ENCODE measurements at places on chromosomes 7 and 10.

- no peak for DNase-seq
Observed at GRCh38 chr10:6501931-6502330, 78.1 kb downstream of the PRKCQ start.

GRCh38 chr7:75815418-75816064 is 1.9 kb upstream of the CCL24 start:
- no peak for DNase-seq

GRCh38 chr10:118850418-118851061 is 95.8 kb upstream of the CACUL1 start:
- DNase-seq, result no peak

DNA sequence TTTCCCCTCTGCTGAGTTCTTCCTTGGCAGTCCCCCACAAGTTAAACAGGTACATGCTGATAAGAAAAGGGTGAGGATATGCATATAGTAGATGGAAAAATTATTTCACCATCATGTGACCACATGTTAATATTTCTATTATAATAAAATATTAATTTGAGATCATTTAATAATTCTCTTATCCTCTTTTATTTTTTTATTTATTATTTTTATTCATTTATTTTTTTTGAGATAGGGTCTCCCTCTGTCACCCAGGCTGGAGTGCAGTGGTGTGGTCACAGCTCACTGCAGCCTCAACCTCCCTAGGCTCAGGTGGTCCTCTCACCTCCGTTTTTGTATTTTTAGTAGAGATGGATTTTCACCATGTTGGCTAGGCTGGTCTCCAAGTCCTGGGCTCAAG is 11.6 kb upstream of the GLI3 start:
- no peak for DNase-seq

GRCh38 chr7:130732980-130733930 is 752 bp downstream of the KLF14 start:
- no peak for DNase-seq

- DNase-seq, result no peak
Observed at GRCh38 chr7:144720710-144721109, 115.1 kb downstream of the TPK1 start.

DNA sequence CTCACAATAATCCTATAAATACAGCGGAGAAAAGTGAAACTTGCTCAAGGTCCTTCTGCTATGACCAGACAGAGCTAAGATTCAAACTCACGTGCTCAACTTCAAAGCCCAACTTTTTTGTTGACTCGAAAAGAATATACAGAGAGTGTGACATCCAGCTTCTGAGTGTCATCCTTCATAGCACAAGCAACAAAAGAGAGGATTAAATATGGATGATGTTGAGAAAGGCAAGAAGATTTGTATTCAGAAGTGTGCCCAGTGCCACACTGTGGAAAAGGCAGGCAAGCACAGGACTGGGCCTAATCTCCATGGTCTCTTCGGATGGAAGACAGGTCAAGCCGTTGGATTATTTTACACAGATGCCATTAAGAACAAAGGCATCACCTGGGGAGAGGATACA is 2.1 kb upstream of the FAM3C start:
- peak; percentile 28 for DNase-seq

GRCh38 chr7:70242826-70243225 is 644.6 kb downstream of the AUTS2 start:
- DNase-seq, result no peak

GRCh38 chr10:79355420-79356017 is 8.2 kb downstream of the PPIF start:
- DNase-seq, result no peak

DNA sequence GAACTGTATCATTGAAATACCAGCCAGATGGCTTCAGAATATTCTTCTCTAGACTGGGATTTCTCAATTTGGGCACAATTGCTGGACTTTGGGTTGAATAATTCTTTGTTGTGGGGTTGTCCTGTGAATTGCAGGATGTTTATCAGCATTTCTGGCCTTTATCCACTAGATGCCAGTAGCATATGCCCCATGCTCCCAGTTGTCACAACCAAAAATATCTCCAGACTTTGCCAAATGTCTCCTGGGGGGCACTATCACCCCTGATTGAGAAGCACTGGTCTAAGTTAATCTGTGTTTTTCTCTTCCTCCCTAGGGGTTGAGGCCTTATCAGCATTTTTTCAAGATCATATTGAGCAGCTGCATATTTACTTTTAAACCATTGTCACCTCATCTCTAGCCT is 204.9 kb upstream of the SP8 start:
- no peak for DNase-seq

DNA sequence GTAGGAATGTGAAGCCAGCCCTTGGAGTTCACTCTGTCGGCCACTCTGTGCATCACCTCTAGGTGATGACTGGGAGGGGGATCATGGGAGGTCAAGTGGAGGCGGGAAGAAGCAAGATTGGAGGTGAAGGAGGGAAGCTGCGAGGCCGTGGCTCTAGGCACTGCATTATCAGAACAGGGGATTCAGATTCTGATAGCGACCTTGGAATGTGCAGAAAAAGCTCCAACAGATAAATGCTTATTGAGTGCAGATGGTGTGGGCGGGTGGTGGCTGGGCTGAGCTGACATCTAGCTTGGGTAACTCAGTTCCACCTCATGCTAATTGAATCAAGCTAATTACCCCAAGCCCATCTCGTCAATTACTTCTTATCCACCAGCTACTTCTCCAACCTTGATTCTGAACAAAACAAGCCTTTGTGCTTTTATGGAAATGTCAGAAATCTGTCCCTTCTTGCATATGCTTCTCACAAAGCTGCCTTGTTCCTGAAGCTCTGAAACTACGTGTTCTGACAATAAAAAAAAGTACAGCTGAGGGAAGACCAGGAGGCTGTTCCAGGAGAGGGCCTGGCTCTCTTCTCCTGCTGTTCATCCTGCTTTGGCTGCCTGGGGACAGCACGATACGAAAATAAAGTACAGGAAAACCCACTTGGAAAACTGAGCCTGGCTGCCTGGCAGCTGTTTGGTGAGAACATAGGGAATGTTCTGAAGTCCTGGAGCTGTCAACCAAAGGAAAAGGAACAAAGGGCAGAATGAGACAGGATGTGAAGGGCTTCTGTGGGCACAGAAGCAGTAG is 27.5 kb downstream of the STRA8 start:
- DNase-seq, result peak; percentile 69

DNA sequence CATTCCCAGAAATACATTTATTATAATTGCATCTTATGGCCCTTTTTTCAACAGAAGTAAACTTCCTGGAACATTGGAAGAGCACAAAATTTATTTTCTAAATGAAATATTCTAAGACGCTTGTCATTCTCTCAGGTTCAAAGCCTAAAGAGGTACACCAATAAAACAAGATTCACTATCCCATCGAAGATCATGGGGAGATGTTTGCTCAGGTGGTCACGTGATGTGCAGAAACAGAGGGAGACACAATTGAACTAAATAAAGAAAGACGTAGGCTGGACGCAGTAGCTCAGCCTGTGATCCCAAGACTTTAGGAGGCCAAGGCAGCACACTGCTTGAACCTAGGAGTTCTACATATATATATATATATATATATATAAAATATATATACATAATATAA is 46.0 kb upstream of the TMEM254 start:
- no peak for DNase-seq

GRCh38 chr7:96691702-96692101 is 17.9 kb downstream of the SEM1 start:
- no peak for DNase-seq

DNA sequence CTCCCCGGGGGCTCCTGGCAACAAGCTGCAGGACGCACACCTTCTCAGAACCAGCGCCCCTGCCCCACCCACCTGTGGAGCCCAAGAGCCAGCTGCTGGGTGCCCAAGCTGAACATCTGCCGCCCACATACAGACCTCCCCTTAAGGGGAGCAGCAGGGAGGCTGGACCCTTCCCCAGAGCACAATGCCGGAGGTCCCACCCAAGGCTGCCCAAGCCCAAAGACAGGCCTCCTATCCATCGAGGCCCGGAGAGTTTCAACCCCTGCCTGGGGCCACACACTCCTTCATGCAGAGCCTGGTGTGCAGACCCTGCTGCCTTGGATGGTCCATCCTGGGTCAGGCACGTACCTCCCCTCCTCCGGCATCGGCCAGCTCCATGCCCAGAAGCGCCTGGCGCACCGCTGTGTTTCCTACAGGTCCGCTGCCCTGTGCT is 48.7 kb downstream of the VIPR2 start:
- no peak for DNase-seq

GRCh38 chr10:88150339-88150738 is 286.9 kb downstream of the PTEN start:
- DNase-seq, result no peak

DNA sequence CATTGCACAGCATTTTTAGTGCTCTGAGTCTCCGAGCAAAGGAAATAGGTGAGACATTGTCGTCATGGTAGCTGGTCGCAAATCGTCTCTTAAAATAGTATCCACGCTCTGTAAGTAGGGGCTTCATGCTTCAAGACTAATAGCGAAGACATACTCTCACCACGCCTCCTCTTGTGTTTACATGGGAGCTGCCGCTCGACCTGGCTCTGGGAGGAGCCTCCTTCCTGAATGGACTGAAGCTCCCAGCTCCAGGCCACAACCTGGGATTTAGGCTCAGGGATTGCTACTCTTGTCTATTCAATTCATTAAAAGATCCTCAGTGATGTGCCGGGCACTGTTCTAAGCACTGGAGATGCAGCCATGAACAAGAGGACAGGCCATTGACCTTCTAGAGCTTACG is 196.1 kb upstream of the GALNT17 start:
- no peak for DNase-seq

DNA sequence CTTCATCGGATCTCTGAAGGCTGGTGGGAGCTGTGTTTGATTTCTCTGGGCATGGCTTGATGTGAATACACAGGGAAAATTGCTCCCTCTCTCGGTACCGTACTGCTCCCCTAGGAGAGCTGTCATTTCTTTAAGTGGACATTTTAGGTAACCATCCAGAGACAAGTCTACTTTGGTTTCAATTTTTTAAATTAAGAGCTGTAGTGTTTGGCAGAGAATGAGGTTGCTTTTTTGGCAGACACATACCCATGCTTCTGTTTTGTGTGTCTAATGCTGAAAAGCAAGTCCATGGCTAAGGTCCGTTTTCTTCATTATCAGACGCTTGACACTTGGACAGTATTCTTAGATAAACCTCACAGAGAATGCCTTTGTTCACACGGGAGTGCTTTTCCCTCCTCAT is 61.3 kb upstream of the TRIL start:
- DNase-seq, result no peak

GRCh38 chr10:49129376-49129775 is 4.4 kb downstream of the FAM170B start:
- no peak for DNase-seq

DNA sequence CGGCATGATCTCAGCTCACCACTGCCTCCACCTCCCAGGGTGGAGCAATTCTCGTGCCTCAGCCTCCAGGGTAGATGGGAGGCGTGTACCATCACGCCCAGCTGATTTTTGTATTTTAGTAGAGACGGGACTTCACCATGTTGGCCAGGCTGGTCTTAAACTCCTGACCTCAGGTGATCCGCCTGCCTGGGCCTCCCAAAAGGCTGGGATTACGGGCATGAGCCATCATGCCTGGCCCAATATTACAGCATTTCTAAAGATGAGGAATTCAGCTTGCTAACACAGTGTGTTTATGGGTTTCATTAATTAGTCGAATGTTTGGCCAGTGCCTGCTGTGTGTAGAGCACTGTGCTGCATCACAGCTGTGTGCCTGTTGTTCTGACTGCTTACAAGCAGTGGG is 3.7 kb downstream of the WDR37 start:
- DNase-seq, result no peak

GRCh38 chr10:52877451-52877850 is 104.9 kb upstream of the MBL2 start:
- no peak for DNase-seq

DNA sequence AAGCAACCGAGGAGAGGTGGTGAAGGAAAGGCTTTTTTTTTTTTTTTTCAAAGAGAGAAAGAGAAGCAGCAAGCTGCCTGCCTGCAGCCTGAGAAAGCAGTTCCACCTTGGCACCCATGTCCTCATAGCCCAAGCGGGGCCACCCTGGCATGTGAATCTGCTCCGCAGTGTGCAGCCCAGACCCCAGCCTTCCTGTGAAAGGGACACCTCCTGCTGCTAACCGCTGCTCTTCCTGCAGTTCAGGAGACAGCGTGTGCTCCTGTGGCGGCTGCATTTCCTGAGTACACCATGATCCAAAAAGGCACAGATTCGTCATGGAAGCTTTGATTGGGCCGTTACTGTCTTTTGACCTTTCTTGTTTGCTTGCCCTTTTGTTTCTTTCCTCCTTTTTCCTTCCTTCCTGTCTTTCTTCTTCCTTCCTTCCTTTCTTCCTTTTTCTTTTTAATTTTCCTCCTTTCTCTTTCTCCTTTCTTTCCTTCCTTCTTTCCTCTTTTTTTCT is 38.1 kb downstream of the IKZF1 start:
- no peak for DNase-seq

DNA sequence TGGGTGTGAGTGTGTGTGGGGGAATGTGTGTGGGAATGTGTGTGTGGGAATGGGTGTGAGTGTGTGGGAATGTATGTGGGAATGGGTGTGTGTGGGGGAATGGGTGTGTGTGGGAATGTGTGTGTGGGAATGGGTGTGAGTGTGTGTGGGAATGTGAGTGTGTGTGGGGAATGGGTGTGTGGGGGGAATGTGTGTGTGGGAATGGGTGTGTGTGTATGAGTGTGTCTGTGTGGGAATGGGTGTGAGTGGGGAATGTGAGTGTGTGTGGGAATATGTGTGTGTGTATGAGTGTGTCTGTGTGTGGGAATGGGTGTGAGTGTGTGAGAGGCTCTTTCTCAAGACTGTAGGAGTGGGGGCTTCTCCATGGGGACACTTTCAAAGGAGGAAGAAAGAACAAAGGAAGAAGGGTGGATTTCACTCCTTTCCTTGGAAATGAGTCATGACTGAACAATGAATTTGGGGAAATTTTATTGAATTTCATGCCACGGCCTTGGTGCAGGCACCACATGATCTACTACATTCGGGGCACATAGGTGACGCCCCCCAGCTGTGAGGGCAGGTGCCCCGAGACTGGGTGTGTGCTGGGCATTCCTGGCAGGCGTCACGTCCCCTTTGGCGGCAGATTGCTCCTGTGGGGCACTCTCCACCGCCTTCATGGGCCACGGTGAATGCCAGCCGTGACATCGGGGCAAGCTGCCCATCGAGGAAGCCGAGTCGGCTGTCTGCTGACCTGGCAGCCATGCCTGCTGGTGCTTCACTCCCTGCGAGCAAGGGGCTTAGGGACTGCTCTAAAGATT is 88.8 kb upstream of the INSIG1 start:
- DNase-seq, result no peak

DNA sequence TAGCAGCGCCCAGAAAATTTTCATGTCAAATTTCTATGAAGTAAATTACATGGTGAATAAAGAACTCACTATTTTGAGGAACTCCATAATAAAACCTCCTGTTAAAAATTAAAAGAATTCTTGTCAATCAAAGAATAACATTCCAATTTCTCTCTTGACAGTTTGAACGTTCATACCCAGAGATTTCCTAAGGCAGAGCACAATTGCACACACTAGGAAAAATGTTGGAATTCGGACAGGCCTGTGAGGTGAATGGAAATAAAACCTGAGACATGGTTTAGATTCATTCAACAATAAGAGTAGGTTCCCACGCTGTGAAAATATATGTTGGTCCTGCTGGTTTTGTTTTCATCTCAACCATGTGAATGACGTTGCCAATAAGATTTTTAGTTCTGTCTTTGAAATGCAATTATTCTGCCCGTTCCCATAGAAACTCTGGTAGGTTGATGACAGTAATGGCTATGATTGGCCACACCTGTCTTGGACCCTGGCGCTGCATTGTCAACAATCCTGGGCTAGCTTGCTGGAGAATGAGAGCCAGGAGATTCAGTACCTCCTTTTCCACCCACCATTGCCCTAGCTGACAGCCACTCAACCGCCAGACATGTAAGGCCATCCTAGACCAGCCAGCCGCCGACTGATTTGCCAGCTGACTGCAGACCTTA is 43.3 kb upstream of the RAPGEF5 start:
- no peak for DNase-seq

GRCh38 chr10:84541289-84541637 is 212.9 kb downstream of the CCSER2 start:
- no peak for DNase-seq
